Activated CD4-positive, CD25-positive, alpha-beta regulatory T cell treated with anti-CD3 and anti-CD28 coated beads, Interleukin-2, amount 50 U/mL, for 24 hours (primary cell): ENCODE measurements at places on chromosomes 16 and 17.

DNA sequence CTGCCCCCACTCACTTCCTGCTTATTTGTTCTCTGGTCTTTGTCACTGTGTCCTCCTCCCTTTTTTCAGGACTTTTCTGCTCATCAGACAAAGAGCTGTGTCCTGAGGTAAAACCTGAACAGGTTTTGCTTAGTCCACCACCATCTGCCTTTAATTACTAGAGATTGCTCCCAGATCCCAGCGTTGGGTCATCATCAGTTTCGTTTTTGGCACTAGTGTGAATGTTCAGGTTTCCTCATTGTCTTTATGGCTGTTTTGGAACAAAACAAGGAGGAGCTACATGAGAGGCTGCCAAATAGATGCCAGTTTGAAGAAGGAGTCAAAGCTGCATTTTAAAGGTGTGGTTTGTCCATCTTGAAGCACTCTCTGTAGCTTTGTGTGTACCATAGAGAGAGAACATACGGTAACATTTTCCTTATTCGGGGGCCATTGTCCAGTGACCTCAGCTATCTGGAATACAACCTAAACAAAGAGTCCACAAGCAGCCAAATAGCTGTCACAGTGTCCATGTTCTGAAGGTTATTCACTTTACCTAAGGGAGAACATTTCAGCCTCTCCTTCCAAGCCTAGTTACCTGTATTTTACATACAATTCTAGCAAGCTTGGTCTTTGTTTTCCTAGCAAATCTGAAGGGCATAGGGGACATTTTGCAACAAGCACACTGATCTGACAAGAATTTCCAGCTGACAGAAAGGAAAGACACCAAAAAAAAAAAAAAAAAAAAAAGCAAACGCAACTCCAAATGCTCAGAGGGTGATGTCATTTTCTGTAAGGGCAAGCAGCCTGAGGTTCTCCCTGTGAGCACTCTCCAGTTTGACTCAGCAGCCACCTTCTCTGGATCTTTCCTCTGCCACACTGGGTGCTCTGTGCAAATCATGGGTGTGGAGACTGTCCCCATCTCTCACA, 196.1 kb downstream of the NTN1 start:
- ATAC-seq: no peak

DNA sequence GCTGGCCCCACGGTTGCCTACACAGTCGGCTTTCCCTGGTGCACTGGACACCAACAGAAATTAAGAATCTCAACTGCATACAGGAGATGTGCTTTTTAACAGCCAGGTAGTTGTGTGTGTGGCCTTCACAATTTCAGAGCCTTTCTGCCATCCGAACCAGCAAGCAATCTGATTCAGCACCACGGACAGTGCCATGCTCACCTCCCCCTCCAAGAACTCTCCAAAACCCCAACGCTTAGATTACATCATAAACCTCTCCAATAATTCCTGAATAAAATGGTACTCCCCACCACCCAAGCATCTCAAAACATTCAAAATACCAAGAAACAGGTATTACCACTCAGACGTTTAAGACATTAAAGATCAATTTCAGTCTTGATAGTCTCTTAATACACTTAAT, 31.8 kb downstream of the USP7 start:
- ATAC-seq: no peak

DNA sequence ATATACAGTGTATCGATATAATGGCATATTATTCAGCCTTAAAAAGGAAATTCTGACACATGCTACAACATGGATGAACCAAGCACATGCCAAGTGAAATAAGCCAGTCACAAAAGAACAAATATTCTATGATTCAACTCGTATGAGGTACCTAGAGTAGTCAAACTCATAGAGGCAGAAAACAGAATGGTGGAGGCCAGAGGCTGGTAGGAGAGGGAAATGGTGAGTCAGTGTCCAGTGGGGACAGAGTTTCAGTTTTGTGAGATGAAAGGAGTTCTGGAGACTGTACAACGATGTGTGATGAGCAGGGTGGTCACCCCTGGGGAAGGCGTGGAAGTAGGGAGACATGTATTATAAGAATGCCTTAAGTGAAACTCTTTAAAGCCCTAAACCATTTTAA, 39.9 kb downstream of the RNF157 start:
- ATAC-seq: peak; percentile 44

DNA sequence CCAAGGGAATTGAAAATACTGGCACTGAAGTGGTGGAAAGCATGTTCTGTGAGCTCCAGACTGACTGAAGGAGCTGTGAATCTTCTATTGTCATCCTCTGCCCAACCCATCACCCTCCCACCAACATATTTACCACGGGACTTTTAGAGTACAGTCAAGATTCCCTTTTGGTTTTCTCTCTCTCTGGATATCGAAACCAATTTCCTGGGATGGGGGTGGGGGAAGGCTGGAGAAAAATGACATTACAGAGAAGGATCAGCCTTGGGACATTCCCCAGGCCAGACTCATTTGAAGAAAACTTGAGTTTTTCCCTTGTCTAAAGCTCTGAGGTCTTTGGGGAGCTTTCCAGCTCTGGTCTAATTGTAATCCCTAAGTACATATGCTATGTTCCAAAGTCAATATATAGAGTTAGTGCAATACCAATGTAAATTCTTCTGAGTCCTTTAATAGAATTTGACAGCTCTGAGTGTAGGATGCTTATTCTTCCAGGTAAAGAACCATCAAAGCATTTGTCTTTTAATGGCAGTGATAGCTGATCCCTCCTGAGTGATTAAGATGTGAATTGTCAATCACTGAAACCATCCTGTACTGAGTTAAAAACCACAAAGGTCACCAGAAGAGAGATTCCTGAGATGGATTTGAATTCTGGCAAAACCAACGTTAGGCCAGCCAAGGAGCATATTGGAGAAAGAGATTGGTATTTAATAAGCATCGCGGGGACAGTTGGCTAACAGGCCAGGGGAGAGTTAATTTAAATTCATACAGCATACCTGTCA, 48.8 kb upstream of the CCL1 start:
- ATAC-seq: no peak

GRCh38 chr17:54455251-54455868, 445.3 kb upstream of the TOM1L1 start:
- no peak for ATAC-seq

- no peak for ATAC-seq
Observed at GRCh38 chr16:17358846-17359245, 111.9 kb downstream of the XYLT1 start.

DNA sequence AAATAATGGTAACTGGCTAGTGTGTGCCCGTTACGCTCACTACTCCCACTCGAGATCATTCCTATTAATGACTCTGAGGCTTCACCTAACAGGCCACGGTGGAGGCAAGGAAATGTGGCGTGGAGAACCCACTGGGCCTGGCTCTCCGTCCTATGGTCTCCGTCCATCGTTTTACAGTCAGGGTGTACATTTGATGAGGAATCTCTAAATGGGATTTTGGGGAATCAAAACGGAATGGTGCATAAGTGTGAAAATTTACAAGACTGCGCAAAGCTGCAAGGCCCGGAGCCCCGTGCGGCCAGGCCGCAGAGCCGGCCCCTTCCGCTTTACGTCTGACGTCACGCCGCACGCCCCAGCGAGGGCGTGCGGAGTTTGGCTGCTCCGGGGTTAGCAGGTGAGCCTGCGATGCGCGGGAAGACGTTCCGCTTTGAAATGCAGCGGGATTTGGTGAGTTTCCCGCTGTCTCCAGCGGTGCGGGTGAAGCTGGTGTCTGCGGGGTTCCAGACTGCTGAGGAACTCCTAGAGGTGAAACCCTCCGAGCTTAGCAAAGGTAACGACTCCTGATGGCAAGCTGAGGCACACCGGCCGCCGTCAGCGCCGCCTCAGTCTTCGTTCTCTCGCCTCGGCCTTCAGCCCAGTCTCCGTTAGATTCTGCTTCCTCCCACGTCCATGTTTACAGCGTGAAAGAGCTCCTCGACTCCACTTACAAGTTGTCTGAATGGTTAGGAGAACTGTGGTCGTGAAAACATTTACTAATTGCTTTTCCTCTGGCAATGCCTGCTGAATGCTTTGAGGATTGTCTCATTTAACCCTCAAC, at the start of gene RAD51C:
Gene RAD51C, plus strand, starts transcription at position 364 of the 817 bp plus-strand sequence. Its CDS starts 42 bp downstream, at position 406.
- peak; percentile 100 for ATAC-seq

GRCh38 chr17:38717139-38717745, 12.2 kb downstream of the MLLT6 start:
- ATAC-seq: no peak

DNA sequence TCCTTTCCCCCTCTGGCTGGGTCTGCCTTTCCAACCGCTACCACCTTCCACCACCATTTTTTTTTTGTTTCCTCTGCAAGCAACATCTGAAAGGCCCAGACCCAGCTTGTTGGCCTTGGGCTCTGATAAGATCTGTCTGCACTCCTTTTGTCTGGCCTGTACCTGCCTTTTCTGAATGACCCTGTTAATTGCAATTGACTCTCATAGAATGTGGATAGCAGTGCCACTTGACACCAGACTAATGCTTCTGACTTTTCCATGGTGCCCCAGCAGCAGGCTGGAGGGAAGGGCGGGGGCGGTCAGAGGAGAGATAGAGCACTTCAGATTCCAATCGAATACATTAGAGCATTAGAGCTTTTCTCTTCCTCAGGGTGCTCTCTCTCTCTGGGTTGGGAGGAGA, 538.9 kb downstream of the WWOX start:
- ATAC-seq: no peak

DNA sequence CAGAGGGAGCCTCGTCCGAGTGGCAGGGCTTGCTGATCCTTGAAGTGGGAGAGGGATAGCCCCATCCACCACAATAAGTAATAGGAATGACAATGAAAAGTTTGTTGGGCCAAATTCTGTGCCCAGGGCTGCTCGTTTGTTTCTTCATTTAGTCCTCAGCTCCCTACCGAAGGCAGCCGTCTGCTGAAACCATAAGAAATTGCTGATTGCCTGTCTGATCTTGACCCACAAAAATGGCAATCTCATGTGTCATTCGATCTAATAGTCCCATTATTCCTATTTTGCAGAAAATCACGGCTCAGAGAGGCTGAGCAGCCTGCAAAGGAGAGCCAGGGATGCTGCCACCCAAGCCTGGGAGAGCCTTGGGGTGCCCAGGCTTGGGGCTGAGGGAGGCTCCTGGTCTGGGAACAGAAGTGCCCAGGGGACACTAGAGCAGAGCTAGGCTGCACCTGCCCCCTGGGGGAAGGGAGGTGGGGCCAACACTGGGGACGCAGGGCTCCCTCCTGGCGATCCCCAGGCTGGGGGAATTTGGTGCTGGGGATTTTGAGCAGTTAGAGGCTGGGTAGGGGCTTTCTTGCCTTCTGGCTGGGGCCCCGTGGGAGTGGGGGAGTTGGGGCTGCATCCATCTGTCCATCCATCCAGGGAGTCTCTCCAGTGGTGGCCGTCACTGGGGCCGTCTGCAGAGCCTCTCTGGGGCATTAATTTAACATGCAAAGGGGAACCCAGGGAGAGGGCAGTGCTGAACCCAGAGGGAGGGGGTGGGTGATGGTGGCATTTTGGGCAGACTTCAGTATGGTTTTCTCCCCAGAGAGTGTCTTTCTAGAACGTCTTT, 53.5 kb downstream of the SOCS1 start:
- ATAC-seq: peak; percentile 30

DNA sequence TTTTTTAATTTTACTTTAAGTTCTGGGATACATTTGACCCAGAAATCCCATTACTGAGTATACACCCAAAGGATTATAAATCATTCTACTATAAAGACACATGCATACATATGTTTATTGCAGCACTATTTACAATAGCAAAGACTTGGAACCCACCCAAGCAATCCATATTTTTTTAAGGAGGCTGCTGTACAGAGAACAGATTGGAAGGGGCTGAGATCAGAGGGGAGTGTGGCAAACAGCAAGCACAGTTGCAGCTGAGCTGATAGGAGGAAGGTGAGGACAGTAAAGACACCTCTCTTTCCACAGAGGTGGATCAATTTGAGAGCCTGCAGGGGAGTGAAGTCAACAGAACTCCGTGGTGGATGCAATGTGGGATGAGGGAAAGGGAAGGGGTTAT, 10.2 kb upstream of the TMEM238L start:
- no peak for ATAC-seq

DNA sequence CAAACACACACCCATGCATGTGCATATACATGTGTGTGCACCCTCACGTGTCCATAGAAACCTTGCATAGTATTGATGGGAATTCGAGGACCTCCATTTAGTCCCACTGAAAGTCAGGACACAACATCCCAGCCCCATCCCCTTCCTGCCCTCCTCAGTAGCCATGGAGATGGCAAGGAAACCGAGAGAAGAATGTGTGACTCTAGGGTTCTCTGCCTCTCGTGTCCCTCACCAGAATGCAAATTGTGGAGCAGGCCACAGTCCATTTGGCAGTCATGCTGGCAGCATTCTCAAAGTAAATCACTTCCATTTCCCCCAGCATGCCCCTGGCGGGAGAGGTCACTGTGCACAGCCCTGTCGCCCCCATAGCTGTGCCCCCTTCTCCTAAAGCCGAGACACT, 141.1 kb downstream of the MSI2 start:
- no peak for ATAC-seq

GRCh38 chr16:68509381-68509780, 29.7 kb upstream of the ZFP90 start:
- no peak for ATAC-seq

GRCh38 chr16:2990891-2991290, 10.6 kb upstream of the PKMYT1 start:
- ATAC-seq: no peak

GRCh38 chr17:412211-413015, 59.8 kb upstream of the RPH3AL start:
- ATAC-seq: no peak
